Stimulated activated CD4-positive, alpha-beta T cell treated with anti-CD3 and anti-CD28 coated beads, Interleukin-4, amount 100 ng/mL, for 4 hours (primary cell): ENCODE measurements at places on chromosomes 5 and 9.

DNA sequence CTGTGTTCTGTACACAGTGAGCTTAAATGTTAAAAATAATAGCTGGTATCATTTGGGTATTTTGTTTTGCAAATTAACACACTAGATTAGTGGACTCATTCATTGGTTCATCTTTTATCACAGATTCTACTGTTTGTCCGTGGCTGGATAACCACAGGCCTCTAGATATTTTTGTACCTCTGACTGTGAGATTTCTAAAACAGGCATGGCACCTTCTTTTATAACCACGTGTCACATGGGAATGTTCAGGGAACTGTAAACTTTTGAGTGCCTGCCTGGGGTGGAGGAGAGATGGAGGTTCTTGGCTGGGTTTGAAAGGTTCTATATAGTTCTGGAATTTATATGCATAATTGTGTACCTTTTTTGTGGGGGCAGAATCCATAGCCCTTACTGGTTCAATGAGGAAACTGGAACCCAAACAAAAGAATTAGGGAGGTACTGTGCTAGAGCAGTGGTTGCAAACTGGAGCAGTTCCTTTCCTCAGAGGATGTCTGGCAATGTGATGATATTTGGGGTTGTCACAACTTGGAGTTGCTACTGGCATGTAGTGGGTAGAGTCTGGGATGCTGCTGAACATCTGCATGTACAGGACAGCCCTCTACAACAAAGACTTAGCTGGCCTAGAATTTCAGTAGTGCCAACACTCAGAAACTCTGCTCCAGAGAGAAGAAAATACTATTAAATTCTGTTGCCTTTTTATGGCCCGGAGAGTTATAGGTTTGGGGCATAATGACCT is 16.9 kb downstream of the TLE4 start:
- no peak for DNase-seq

- no peak for DNase-seq
These were observed 141.0 kb upstream of the NUDT12 start for GRCh38 chr5:103703617-103704016.

- DNase-seq: no peak
These were observed 67.1 kb upstream of the GGTA1 start for GRCh38 chr9:121566481-121567465.

DNA sequence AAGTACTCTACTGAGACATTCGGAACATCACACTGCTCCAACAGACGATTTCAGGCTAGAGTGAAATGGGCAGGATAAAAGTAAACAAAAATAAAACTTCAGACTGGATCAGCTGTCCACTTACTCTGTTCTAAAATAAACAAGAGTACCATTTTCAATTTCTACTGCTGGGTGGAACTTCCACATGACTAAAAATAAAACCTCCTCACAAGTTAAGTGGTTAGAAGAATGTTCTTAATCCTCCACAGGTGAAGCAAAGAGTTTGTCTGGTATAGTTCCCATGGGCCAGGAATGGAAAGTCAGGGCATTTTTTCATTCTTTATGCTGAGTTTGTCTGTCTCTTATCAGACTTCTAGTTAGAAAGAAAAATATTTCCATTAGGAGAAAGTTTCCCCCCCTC is 15.7 kb downstream of the NUDT12 start:
- DNase-seq: no peak

GRCh38 chr9:2419347-2419746 is 202.2 kb upstream of the VLDLR start:
- no peak for DNase-seq

DNA sequence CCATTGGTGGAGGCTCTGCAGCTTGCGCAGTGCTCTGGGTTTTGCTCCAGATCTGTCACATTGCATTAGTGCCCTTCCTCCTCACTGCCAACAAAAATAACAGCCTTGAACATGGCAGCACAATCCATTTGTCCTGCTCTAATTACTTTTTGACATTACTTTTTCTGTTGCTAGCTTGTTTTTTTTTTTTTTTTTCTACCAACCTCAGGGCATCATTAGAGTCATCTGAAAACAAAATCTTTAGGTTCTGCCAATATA is 117.5 kb upstream of the NR5A1 start:
- DNase-seq: no peak

GRCh38 chr9:111833941-111834340 is 39.2 kb upstream of the SHOC1 start:
- no peak for DNase-seq

GRCh38 chr9:82546136-82546535 is 516.8 kb downstream of the RASEF start:
- no peak for DNase-seq
